ENCODE measurements at places on chromosomes 16 and 17. TPM values are rescaled to one million over a fixed set of nuclear protein-coding genes. Genes with fewer than 3 reads are reported as not detected.

BCAR1 gene
- total RNA-seq, result 0.50 TPM

SHPK gene
- 20.6 TPM for total RNA-seq

NKD1 gene
- total RNA-seq, result 1.7 TPM

MYH13 gene
- total RNA-seq, result not detected

DNA sequence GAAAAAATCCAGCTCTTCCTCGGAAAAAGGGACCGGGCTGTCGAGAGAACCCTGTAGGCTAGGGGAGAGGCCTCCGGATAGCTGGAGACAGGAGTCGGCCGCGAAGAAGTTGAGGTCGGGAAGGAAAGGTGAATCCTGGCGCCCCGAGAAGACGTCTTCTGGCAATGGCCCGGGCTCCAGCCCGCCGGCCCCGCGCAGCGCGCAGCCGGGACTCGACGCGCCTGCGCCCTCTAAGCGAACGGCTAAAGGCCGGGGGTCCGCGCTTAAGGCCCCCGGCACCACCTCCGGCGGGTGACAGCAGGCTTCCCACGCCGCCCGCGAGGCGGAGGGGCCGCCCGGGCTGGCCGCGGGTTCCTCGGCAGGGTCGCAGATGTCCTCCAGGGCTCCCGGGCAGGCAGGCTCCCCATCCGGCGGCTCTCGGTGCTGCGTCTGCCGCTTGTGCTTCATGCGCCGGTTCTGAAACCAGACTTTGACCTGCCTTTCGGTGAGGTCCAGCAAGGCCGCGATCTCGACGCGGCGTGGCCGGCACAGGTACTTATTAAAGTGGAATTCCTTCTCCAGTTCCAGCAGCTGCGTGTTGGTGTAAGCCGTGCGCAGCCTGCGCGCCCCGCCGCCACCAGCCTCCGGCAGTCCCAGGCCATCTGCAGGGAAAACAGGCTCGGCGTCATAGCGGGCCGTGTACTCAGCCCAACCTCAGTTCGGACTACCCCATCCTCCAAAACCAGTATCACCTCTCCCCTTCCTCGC is 1.6 kb downstream of the HOXB2 start:
- peak; percentile 91 for DNase-seq

DNA sequence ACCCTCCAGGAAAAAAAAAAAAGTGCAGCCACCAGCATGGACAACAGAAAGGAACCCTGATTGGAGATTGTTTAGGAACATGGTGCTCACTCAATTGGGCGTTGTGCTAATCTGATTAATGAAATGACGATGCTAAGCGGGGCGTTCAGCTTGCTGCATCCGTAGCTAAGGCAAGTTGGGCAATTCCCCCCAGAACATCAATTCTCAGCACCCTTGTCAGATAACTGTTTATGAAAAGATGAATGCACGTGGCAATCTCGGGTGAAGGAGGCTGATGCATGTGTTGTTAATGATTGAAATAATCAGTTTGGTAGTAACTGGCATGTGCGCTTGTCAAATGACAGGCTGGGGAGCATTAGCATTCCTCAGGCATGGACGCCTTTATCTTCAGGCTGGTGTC is 57.0 kb downstream of the HS3ST3A1 start:
- DNase-seq, result no peak

ATP5PD gene
- 158 TPM for total RNA-seq

DNA sequence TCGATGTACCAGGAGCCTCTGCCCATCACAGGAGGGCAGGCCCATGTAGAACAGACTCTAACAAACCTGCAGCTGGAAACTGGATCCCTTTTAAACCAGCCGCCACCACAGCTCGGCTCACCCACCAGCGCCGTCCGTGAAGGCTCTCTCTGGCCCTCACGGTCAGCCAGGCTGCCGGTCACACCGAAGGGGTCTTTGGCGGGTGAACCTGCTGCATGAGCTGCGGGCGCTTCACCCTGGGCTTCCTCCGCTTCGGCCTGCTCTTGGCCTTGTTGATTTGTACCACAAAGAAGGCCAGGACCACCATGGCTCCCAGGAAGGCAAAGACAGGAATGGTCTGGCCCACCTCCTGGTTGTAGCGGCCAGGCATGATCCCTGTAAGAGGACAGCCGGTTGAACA is 11.7 kb upstream of the SLC38A8 start:
- no peak for DNase-seq

SLC38A8 gene
- total RNA-seq, result not detected

DNA sequence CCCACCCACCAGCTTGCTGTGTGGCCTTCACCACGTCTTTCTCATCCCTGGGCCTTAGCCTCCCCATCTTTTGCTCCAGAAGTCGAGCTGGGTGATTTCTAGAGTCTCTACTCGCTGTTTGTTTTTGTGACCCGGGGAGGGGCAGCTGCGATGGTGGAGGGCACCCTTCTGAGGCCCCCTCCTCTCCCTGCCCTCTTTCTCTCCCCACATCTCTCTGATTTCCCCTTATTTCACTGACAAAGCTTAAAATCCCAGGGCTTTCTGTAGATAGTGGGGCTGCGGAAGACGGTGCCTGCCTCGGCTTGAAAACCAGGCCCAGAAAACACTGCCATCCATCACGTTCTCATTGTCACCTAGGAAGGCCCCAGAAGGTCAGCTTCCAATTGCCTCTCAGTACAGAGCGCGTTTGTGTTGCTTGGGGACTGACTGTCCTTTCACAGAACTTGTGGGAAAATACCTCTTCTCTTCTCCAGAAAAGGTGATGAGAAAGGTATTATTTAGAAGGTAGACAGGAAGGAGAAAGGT is 95.1 kb downstream of the NTN1 start:
- DNase-seq, result no peak

DNA sequence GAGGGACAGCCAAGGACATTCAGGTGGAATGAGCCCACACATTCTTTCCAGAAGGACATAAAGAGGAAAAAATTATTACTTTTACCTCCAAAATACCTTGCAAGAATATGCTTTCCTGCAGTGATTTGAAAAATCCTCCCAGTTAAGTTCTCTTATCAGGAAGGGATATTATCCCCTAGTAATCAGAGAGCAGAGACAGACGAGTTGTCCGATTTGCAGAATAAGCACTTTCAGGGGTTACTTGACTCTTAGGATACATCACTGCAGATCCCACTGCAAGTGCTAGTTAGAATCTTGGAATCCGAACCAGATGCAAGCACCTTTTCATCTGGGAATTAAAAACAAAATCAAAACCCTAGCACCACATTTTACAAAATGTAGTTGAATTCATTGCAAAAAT is 33.6 kb downstream of the FOXL1 start:
- no peak for DNase-seq

DNA sequence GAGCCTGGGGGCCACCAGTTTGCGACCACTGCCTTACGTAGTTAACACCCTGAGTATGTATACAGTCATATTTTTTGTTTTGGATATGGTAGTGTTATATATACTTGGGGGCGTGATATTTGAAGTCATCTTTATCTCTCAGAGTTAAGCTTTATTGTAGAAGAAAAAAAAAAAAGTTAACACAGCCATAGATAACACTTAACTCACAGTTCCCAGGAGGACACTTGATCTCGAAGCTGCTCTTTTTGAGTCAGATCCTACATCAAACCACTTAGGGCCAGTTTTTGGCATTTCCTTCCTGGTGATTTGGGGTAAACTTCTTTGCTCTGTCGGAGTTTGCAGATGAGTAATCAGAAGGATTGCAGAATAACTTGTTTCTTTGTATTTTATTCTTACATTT is 5.8 kb downstream of the ITPRIPL2 start:
- DNase-seq, result no peak

GRCh38 chr17:34364751-34365150 is 1.7 kb upstream of the CCL1 start:
- DNase-seq, result peak; percentile 55

GRCh38 chr17:72030067-72030899 is 90.5 kb upstream of the SOX9 start:
- peak; percentile 67 for DNase-seq

GRCh38 chr17:41456204-41456603 is 11.0 kb downstream of the KRT32 start:
- DNase-seq, result no peak

DNA sequence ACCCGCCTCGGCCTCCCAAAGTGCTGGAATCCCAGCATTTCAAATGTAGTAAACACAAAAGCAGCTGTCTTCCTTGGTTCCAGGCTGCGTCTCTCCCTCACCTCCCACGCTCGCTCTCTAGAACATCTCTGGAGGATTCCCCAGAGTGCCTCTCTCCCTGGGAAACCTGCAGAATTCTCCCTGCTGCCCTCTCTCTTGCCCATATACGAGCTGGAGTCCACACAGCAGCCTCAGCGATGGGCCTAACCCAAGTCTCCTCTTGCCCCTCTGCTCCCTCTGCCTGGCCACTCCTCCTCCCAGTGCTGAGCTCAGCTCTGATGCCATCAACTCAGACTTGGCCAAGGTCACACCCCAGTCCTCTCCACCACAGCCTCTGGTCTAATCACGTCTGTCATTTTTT is 10.6 kb downstream of the GPRC5B start:
- no peak for DNase-seq

DNA sequence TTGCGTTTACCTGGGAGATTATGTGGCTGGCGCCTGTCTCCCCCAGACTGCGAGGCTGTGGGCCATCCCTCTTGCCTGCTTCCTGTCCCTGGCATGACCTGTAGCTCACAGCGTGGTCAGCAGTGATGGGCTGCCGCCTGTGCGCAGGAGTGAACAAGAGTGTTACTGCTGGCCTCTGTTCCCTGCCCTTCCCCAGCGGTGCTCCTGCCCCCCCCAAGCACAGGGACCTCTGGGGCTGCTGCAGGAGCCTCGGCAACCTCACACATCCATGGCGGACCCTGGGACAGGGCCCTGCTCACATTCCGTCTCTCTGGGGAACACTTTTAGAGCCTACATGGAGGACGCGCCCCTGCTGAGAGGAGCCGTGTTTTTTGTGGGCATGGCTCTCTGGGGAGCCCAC is 10.6 kb downstream of the TSC2 start:
- no peak for DNase-seq

GRCh38 chr17:6549384-6550036 is 6.8 kb downstream of the PITPNM3 start:
- no peak for DNase-seq

- DNase-seq, result no peak
Measured at GRCh38 chr16:47004652-47005051, 31.2 kb upstream of the DNAJA2 start.

- DNase-seq, result no peak
Measured at GRCh38 chr16:83732536-83732935, 75.2 kb upstream of the HSBP1 start.

OR1A1 gene
- not detected for total RNA-seq

DNA sequence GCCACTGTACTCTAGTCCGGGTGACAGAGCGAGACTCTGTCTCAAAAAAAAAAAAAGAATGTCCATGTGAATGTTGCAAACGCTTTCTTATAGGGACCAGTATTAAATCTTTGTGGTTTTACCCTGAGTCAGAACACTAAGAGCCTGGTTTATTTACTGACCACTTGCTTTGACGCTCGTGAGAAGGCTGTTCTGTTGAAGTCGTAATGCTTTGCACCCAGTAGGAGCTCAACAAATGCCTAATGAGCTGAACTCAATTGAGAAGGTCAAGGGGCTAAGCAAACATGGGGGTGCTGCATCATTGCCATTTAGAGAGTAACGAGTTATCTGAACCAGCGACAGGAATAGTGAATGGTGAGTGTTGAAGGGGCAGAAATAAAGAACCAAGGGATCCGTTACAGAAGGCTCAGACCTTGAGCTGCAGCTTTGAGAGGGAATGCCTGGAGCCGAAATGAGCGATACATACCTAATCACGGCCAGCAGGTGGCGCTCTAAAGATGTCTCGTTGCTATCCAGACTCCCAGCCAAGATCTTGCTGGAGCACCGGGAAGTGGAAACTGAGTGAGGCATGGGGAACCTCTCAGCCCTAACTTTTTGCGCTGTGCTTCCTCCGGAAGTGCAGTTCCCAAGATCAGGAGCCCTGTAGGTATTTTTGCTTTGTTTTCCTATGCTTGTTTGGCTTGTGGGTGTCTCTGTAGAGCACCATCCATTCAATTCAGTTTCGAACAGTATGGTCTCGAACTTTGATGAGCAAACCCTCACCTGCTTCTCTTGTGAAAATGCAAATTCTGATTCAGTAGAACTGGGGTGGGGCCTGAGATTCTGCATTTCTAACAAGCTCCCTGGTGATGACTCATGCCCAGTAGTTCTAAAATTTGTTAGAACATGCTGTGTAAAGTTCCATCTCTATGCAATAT is 12.6 kb upstream of the RNF222 start:
- DNase-seq, result peak; percentile 93
